ENCODE measurements at places on chromosomes 2 and 18.

- DNase-seq, result no peak
Observed at GRCh38 chr2:151150331-151151320, 111.0 kb downstream of the RBM43 start.

DNA sequence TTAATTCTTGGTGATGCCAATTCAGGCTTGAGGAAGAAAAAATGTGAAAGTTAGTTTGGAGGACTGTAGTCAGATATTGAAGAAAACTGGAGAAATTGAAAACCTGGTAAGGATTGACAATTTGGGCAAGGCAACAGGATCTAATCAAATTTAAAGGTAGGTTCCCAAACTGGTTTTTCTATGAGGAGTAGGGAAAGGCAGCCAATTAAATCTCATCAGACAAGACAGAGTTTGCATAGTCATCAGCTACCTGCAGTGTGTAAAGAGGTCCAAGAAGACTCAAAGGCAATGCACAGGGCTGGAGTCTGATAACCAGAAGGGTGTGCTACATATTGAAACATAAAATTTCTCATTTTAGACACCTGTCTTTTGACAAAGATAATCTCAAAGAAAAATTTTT is 16.0 kb upstream of the CAB39 start:
- DNase-seq, result no peak

- peak; percentile 59 for DNase-seq
Observed at GRCh38 chr2:96788442-96789244, 27.4 kb upstream of the CNNM3 start.

DNA sequence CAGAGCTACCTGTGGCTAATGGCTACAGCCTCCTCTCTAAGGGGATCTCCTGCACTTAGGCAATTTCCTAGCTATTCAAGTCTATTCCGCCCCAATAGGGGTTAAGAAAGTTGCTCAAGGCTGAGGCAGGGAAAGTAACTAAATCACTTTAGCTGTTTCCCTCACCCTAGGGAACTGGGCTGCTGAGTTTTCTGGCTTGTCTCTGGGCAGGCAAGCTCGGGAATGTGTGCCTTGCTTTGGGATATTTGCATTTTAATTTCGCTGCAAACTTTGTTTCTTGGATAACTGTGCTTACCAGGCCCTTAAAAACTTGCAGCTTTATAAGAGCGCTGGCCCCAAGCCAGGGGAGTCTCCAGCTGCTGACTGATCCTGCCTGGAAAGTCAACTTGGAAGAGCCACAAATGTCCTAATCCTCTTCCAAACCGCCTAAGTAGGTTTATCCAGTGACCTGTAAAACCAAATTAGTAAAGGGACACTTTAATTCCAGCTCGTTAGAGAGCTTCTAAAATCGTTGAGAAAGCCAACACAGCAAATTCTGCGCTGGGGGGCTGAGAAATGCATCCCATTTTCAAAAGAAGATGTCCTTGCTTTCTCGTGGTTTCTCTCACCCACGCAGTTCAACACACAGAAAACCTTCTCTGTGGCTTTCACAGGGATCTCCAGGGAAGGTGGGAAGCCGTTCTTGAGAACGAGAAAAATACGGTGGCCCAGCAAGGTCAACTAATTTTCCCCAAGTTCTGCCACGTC is 59.5 kb upstream of the SP3 start:
- peak; percentile 68 for DNase-seq

DNA sequence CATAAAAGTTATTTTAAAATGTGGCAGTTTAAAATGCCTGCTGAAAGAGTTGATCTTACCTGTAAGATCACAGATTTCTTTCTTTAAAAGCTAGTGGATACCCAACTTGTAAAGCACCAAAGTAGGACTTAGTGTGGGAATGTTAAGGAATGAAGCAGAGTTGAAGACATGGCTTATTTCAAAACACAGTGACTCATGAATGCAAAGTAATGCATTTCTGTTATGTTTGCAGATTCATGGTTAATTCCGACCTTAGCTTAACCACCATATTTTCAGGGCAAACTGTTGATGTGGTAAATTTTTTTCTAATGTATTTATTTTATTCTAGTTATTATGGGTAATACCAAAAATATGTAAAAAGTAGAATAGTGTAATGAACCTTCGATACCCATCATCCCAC is 206.8 kb upstream of the FOSL2 start:
- no peak for DNase-seq

GRCh38 chr2:74037379-74037860 is 52.7 kb downstream of the TET3 start:
- DNase-seq, result no peak

GRCh38 chr18:78511666-78512601 is 467.7 kb upstream of the SALL3 start:
- DNase-seq, result no peak

- no peak for DNase-seq
Observed at GRCh38 chr2:173432049-173432754, 77.5 kb downstream of the CDCA7 start.

DNA sequence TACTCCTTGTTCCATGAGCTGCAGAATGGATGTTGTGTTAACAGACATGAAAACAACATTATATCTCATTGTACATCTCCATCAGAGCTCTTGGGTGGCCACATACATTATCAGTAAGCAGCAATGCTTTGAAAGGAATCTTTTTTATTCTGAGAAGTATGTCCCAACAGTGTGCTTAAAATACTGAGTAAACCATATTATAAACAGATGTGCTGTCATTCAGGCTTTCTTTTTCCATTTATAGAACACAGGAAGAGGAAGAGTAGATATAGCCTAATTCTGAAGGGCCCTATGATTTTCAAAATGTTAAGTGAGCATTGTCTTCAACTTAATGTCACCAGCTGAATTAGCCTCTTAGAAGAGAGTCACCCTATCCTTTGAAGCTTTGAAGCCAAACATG is 44.3 kb upstream of the CABYR start:
- no peak for DNase-seq

GRCh38 chr2:169069341-169069740 is at the start of gene DHRS9:
Gene DHRS9, plus strand, starts transcription at chr2:169069563. Its CDS starts 12,019 bp downstream, at chr2:169081582.
- DNase-seq, result no peak

DNA sequence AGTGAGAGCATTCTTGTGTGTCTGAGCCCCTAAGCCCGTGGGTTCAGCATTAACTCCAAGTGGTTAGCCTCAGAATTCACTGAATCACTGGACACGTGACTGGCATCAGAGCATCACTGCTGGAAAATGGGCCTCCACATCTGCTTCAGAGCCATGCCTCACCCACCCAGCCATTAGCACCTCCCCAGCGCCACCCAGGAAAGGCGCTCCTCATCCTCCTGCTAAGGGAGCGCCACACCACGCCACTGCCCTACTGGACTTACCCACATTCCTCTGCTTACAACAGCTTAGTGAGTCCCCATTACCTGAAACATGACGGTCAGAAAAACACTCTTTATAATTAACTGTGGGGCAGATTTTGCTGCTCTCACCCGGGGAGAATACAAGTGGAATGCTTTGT is 442.6 kb upstream of the MYT1L start:
- no peak for DNase-seq

GRCh38 chr2:156562124-156562523 is 125.9 kb downstream of the GPD2 start:
- DNase-seq, result no peak
